ENCODE measurements at places on chromosomes 16 and 17.

DNA sequence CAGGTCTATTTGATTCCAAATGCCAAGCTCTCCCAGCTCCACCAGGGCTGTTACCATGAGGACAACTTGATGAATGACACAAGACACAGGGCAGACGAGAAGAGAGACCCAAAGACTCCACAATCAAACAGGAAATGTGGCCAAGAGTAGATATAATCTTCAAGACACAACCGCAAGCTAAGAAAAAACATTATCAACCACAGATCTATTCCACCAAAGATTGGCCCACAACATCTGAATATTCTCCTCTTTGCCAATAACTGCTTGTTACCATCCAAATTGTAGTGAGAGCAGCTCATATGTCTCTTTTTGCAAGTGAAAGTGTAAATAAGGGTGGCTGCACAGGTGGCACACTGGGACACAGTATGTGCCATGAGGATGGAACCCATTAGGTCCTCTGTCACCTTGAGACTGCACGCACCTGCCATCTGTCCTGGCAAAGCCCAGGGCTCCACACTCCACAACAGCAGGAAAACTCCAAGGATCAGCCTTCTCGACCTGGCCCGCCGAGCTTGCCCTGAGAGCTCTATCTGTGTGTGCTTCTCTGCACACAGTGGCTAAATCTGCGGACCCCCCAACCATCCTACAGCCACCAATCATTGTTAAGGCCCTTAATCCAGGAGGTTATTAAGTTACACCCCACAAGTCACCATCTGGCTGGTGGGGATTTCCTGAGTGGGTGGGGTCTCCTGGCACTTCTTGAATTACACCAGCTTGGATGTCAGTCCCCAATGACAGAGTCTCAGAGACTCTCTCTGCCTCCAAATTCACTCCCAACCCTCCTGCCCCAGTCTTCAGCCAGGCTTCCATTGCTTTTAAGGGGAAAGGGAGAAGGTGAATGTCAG, 50.5 kb downstream of the DYNLRB2 start:
- no peak for DNase-seq

DNA sequence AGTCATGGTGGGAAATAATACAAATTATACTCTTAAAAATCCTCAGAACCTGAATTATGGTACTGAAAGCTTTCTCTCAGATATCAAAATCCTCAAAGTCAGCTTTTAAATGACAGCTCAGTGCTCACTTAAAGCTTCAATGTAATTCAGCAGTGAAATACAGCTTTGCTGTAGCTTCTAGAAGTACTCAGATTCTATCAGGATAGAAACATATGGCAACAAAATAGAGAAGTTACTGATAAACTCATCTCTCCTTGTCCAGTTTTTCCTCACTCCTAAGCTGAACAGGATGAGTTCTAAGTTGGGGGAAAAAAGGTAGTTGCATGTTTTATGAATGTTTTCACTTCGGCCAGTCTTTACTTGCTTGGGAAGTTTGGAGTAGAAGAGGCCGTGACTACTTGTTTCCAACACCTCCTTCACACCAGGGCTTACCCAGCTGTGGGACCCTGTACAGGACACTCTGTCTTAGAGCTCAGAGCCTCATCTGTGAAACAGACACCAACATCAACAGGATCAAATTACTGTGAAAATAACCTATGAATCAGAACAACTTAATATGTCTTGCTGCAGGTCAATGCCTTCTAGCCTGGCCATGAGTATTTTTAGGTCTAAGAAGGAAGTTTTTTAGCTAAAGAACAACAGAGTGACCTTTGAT, 30.2 kb downstream of the OGFOD1 start:
- DNase-seq: no peak

DNA sequence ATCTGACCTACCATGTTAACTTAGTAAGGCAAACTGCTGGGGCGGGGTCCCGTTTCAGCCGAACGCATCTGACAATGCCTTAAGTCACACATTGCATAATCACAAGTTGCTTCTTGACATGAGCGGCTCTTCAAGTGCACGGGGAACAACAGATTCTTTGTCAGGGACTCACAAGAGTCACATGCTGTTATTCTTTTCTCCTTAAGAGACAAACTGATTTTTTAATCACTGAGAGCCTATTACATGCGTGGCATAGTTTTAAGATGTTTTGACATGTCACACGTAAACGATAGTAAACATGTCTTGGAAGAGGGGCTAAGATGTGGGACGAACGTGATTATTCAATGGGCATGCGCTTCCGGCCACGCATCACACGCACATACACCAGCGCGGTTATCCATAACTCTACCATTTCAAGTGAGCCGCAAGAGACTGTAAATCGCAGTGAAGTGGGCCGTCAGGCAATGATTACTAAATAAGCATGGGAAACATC, 63.4 kb downstream of the ADCY9 start:
- DNase-seq: no peak

DNA sequence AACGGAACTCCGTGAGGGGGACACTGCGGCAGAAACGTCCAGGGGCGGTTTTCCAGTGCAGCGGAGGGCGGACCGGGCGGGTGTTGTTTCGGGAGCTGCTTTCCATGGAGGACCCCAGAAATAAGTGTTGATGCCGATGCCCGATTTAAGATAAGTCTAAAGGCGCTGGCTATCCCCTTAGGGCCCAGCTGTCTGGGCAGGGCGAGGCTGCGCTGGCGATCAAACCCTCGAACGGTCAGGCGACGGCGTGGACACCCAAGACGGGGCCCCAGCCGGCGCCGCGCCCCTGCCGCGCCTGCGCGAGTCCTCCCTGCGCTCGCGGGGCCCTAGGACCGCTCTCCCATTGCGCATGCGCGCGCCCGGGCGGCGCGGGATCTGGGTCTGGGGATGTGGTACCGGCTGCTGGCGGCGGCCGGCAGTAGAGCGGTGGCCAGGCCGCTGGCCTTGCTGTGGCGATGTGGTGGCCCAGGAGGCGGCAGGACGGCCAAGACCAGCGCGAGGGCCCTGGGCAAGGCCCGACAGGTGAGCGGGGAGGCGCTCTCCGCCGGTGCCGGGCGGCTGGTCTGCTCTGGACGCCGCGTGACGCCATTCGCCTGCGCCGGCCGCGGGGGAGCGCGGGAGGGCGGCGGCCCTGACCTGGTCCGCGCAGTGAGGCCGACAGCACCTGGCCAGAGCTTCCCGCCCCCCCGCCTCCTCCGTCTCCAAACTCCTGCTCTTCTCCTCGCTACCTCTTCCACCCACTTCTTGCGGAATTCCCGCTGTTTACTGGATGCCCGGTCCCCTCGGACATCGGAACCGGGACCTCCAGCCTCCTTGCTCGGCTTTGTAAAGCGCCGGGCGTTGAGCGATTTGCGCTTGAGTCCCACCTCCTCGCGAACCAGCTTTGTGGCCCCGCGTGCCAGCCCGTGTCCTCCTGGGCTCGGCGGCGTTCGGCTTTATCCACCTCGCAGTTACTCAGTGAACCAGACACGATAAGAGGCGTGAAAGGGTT, 24.0 kb downstream of the DEF8 start:
- DNase-seq: peak; percentile 99

DNA sequence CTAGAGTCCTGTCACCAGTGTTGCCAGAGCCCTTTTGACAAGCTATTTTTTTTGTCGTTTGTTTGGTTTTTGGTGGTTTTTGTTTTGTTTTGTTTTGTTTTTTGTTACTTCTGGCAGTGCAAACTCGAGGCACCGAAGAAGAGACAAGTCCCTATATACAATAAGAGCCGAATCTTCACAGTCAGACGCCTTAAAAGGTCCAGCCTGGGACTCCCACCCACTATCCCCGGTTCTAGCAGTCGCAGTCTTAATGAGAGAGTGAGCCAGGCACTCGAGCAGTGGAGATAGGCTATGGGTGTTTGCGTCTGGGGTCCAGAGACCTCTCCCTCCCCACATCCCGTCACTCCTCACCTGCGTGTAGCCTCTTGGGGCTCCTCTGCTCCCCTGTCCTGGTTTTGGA, 1.9 kb downstream of the OR1F1 start:
- no peak for DNase-seq

DNA sequence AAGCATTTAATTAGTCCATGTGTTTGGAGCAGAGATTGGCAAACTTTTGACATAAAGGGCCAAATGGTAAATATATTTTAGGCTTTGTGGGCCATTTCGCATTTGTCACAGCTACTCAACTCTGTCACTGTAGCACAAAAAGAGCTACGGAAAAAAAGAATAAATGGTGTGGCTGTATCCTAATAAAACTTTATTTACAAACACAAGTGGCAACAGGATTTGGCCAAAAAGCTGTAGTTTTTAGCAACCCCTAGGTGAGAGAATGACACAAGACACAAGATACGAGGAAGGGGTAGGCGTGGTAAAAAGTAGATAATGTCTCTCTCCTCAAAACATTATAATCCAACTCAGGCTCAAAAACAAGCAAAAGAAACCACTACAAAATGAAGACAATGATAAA, 66.5 kb downstream of the TTC19 start:
- DNase-seq: no peak

GRCh38 chr17:1179112-1179817, 516 bp downstream of the ABR start:
- no peak for DNase-seq

DNA sequence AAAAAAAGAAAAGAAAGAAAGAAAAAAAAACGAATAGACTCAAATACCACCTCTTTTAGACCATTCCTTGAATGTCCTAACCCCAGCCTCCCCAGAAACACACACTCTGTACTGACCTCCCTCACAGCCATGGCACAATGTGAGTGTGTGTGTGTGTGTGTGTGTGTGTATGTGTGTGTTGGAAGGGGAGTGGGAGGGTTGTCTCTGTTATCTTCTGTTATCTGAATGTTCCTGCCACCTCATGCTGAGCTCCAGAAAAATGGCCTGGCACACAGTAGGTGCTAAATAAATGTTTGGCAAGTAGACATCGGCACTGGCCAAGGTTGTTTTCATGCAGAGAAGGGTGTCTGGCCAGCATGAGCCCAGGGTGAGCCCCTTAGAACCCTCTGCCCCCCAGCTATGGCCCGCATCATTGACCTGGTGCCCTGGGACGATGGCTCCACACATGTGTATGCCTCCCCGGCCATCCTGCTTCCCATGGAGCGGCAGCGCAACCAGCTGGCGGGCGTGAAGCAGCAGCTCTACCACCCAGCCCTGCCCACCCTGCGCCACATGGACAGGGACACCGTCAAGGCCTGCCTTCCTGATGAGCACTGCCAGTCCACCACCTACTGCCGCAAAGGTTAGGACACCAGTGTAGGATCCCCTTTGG, 6.6 kb upstream of the CNGB1 start:
- DNase-seq: no peak

DNA sequence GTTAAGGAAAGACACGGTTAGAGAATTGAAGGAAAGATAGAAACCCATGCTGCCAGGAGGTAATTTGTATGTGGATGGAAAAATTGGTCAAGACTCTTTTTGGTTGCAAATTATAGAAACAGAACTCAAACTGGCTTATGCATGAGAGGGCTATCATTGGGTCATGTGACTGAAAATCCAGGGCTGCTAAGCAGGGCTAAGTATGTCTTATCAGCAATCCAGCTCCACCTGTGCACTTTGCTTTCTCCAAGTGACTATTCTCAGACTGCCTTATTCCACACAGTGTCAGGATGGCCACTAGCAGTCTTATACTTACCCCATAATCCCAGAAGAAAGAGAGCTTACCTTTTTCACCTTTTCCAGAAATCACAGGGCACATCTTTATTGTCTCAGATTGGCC, 113.5 kb downstream of the CBLN1 start:
- no peak for DNase-seq

GRCh38 chr17:17231621-17232302, 5.2 kb downstream of the FLCN start:
- no peak for DNase-seq

DNA sequence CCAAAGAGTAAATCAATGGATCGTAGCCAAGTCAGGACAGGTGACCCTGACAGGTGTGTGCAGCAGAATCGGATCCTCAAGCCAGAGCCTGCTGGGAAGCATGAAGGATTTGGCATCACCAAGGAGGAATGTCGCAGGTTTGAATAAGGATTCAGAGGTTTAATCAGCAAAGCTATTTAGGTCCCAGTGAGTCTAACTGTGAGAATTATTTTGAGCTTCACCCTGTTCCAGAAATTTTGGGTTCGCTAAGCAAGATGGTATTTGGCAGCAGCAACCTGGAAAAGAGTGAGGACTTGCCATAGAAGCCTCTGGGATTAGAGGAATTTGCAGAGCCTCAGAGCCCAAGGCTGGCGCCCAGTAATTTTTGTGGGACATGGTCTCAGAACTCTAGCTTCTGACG, 173.0 kb downstream of the CCDC182 start:
- no peak for DNase-seq

GRCh38 chr16:86138121-86139085, 239.4 kb downstream of the IRF8 start:
- DNase-seq: no peak

GRCh38 chr16:69579783-69580481, 14.2 kb downstream of the NFAT5 start:
- DNase-seq: no peak

GRCh38 chr16:55154956-55155355, 169.0 kb upstream of the IRX6 start:
- DNase-seq: no peak

GRCh38 chr17:74547264-74547663, 1.3 kb upstream of the CD300C start:
- DNase-seq: no peak

DNA sequence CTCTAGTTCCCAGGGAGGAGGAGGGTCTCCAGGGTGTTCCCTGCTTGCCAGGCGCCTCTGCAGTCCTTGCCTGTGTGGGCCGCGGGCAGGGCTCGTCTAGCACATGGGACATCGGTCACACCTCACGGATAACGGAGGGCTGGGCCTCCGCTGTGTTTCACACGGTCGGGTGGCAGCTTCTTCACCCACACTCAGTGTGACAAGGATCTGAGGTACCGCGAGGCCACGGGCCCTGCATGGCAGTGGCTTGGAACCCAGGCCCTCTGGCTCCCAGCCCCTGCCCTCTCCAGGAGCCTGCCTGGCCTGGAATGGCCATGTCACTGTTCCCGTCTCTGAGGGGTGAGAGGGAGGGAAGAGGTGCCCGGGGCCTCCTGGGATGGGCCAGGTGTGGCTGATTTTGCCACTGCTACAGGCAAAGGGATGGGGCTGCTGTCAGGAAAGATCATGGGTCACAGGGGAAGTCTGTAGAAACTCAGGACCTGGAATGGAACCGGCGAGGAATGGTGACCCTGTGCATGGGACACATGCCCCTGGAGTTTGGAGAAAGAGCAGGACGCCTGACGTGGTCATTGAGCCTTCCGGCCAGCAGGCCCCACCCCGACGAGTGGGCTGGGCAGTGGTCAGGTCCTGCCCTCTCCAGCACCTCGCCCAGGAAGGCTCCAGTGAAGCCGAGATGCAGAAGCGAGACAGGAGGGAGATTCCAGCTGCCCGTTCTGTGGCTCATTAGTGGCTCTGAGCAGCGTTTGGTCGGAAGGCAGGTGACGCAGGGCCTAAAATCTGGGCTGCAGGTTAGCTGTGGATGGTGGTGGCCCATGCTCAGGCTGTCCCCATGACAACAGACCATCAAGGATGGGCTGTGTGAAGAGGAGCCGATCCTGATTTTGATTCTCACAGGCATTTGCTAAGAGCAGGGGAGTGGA, 76.5 kb upstream of the GSE1 start:
- no peak for DNase-seq

- no peak for DNase-seq
Measured at GRCh38 chr17:78442648-78443218, 64.3 kb downstream of the PGS1 start.

- DNase-seq: no peak
Measured at GRCh38 chr17:74153821-74154430, 49.6 kb upstream of the RPL38 start.

- no peak for DNase-seq
Measured at GRCh38 chr16:30601966-30602365, 8.2 kb downstream of the ZNF689 start.
